ENCODE measurements at places on chromosomes 16 and 17. TPM values are rescaled to one million over a fixed set of nuclear protein-coding genes. Genes with fewer than 3 reads are reported as not detected.

- no peak for DNase-seq
These were observed 10.7 kb upstream of the ATP2A3 start for GRCh38 chr17:3974980-3975379.

DNA sequence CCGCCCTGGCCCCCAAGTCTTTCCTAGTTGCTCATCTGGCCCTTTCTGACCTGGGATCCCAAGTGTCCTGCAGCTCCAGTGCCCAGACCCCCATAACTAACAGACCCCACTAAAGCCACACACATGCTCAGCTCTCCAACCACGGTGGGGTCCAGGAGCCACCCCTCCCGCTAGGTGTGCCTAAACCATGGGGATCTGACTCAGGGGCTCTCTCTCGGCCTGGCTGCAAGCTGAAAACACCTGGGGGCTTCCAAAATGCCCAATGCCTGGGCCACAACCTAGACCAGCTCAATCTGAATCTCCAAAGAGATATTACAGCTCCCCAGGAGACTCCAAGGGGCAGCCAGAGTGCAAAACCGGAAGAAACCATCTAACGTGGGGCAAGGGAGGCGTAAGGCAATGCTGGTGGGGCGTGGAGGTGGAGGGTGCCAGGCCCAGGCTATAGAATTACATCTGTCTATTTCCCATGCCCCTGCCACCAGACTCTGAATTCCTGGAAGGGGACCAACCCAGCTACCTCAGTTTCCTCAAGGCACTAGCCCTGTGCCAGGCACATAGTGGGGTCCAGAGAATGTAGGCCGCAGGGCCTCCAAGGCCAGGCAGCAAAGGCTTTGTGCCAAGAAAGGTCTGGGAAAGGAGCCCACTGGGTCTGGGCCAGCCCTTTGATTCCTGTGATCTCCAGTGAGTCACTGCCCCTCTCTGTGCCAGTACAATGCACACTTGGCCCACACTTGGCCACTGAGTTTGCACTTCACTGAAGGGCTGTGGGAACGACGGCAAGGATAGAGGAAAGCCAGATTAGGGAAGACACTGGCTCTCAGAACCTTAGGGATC lies 3.3 kb downstream of the CD2BP2 start:
- no peak for DNase-seq

- peak; percentile 58 for DNase-seq
These were observed 34.4 kb upstream of the MNT start for GRCh38 chr17:2435181-2435741.

- peak; percentile 64 for DNase-seq
These were observed 88.2 kb upstream of the FA2H start for GRCh38 chr16:74862743-74863244.

GRCh38 chr17:38871247-38872015 lies 1.6 kb downstream of the LASP1 start:
- DNase-seq, result peak; percentile 17

TMED6 gene
- not detected for total RNA-seq

HOXB4 gene
- not detected for total RNA-seq

CENPX gene
- total RNA-seq, result 85.0 TPM

TBC1D3 gene
- total RNA-seq, result not detected

NPIPA8 gene
- total RNA-seq, result not detected

ZNF423 gene
- 42.3 TPM for total RNA-seq
